CD8-positive, alpha-beta T cell (primary cell): ENCODE measurements at places on chromosomes 6 and 20. TPM values are rescaled to one million over a fixed set of nuclear protein-coding genes. Genes with fewer than 3 reads are reported as not detected.

GRCh38 chr6:28402197-28402596, 2.6 kb upstream of the ZSCAN12 start:
- no peak for DNase-seq

Gene ADGRF4
- total RNA-seq, result not detected

Gene CST1
- not detected for total RNA-seq

DNA sequence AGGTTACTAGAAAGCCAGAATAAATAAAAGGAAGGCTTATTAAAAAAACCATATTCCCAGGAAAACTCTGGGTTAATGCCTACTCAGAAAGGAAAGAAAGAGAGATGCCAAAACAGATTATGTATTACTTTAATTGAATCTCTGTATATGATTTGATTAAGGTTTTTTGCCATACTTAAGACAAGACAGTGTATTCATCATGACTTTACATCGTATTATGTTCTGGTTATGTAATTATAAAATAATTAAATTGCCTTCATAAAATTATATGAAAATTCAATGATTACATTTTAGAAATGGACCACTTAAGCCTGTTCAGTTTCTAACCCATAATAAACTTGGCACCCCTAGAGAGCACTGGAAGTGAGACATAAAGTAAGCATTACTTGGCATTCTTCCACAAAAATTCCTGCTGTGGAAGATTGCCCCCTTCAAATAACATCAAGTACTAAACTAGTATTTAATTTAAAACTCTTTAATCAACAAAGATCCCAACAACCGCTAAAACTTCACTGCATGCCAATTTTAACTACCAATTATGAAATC, 20.8 kb upstream of the IBTK start:
- DNase-seq, result no peak

Gene LY6G6D
- total RNA-seq, result not detected

- DNase-seq, result no peak
Measured at GRCh38 chr6:22471746-22472145, 97.6 kb upstream of the HDGFL1 start.

- no peak for DNase-seq
Measured at GRCh38 chr6:169232507-169232931, 21.1 kb downstream of the THBS2 start.

DNA sequence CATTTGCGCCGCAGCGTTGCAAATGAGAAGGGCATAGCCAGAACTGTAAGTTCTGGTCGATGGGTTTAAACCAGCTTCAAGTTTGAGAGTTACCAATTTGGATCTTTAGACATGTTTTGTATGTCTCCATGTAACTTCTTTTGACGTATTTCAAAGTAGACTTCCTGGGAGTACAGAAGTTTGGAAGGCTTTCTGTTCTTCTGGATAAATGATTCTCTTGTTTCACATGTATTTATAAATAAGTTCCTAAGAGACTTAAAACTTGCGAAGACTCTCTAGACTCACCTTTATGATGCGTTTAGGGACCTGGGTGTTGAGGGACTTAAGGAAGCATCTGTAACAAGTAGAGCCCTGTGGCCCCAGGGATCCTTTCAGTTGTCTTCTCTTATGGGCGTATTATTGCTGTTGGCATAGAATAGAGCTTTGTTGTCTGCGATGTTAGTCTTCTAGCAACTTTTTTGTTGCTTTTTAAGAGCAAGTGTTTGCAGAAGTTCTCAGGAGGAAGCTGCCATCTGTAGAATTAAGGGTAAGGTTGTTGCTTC, 1.3 kb downstream of the CDYL start:
- DNase-seq, result peak; percentile 24

- no peak for DNase-seq
Measured at GRCh38 chr20:46169245-46170171, 51.4 kb downstream of the CD40 start.

Gene TAF4
- 9.8 TPM for total RNA-seq

GRCh38 chr20:4131911-4132310, 116.6 kb upstream of the RNF24 start:
- DNase-seq, result no peak

Gene FOXQ1
- not detected for total RNA-seq

GRCh38 chr6:99019381-99019780, 71.6 kb upstream of the FBXL4 start:
- DNase-seq, result no peak

GRCh38 chr20:44033344-44033743, 118.7 kb downstream of the TOX2 start:
- DNase-seq, result no peak

DNA sequence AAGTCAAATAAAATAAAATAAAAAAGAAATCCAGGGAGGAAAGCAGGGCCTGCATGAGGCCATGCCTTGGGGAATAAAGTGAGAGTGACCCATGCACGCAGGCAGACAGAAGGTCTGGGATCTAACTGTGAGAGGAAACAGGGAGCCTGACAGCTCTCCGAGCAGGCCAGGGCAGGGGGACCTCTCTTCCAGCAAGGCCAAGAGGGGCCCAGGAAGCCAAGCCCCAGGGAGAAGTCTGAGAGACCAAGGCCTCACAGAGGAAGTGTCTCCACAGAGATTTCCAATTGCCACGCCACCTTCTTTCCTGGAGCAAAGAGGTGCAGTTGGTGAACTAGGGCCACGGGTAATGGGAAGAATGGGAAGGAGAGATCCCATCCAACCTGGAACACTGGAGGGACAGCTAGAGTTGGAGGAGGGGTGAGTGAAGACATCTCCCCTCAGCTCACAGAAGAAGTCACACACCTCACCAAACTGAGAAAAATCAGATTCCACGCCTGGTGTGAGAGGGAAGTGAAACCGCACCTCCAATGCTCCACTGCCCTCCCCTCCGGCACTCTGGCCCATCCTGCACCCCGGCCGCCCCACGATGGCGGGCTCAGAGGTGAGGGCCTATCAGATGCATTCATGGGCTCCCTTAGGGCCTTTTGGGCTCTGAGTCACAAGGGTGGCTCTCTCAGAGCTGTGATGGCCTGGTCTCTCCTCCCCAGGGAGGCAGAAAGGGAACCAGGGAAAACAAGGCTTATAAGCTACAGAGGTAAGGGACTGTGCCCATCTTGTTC, 25.1 kb upstream of the TAF8 start:
- DNase-seq, result no peak

Gene TLDC2
- total RNA-seq, result not detected

- DNase-seq, result no peak
Measured at GRCh38 chr6:56480654-56481337, 161.9 kb downstream of the DST start.

Gene OXT
- total RNA-seq, result 1.2 TPM

Gene MDFI
- total RNA-seq, result not detected

- DNase-seq, result peak; percentile 82
Measured at GRCh38 chr6:157221049-157221816, 102.1 kb downstream of the TMEM242 start.

DNA sequence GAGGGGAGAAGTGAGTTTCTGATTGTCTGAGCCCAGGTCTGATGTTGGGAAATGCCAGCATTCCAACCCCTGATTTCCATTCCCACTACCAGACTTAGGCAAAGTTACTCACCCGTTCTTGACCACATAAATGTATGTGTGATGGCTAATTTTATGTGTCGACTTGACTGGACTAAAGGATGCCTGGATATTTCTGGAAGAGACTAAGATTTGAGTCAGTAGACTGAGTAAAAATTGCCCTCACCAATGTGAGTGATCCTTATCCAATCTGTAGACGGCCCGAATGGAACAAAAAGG, 95.8 kb upstream of the TAB2 start:
- no peak for DNase-seq

DNA sequence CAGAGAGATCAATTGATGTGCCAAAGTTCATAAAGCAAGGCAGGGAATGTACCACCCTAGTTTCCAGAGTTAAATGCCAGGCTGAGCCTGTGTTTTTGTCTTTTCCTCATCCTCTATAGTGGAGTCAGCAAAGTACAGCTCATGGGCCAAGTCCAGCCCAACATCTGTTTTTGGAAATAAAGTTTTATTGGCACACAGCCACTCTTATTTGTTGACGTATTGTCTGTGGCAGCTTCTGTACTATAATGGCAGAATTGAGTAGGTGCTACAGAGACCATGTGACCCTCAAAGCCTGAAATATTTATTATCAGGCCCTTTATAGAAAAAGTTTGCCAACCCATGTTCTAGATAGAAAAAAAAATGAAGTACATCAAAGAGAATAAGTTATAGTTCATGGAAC, 187.0 kb downstream of the TSHZ2 start:
- DNase-seq, result no peak

DNA sequence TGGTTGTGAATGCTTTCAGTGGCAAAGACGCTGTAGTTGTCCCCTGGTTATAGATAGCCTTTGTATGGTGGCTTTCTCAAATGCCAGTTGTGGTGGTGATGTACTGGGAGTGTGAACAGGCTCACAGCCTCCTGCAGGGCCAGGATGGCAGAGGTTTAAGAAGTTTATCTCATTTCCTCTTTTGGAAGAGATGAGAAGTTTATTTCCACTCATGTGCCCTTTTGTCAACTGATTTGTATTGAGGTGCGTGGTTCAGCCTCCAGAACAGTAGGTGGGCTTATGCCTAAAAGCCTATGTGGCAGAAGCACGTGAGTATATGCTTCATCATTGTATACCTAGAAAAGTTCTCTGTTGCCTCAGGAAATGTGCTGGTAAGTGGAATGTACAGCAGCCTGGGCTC, 13.7 kb upstream of the ZFP57 start:
- DNase-seq, result no peak

Gene CTCFL
- not detected for total RNA-seq

Gene CRISP2
- not detected for total RNA-seq

Gene CTAGE9
- total RNA-seq, result not detected
